NCI-H1048 (cell line): ENCODE measurements at places on chromosomes 5 and 9.

GRCh38 chr5:159337016-159337955 lies 7.0 kb upstream of the IL12B start:
- DNase-seq = no peak

GRCh38 chr5:80959768-80960442 lies at the start of gene RASGRF2:
TSS of gene RASGRF2 (plus strand) at chr5:80960363. CDS start at chr5:80960739, 376 bp downstream.
- no peak for DNase-seq

DNA sequence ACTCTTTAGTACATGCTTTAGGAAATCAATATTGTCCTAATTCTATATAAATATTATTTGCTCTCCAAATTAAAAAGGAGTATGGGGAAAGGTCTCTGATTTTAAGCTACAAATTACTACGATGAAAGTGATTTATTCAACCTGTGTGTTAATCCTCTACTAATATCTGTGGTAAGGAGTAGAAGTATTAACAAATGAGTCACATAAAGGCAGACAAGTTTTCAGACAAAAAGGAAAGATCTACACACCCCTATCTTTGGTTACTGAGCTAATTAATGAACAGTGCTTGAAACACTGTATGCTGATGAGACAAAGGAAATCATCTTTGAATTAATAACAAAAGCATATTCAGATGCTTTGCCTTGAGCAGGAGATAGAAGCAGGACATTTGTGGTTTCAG lies 15.9 kb downstream of the LOX start:
- DNase-seq = no peak

DNA sequence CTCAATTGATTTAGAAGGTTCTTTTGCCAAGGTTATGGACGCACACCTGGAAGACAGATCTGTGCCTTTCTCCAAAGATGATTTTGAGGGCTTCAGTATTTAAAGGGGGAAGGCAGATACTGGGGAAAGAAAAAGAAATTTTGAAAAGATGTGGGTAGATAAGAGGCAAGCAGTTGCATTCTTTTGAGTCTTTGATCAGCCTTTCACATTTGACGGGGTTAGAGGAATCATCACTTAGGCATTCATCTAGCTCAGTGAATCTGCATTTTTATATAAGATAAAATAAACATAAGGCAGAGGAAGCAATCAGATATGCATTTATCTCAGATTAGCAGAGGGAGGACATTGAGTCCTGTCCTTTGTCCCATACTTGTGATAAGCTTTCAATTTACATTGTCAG lies 243.4 kb upstream of the RAI14 start:
- DNase-seq = no peak

DNA sequence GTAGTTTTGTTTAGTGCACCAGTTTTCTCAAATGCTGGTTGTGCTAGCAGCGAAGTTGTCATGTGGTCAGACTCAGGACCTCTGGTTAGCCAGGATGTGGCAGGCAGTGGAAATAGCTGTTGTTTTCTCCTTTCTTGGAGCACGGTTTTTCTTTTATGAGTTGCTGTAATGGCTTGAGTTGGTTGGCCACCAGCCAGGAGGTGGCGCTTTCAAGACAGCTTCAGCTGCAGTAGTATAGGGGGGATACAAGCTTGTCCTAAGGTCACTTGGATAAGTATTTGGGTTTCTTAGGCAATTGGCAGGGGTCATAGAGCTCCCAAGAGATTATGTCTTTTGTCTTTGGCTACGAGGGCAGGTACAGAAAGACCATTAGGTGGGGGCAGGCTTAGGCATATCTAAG lies 274.2 kb upstream of the TARS1 start:
- no peak for DNase-seq

GRCh38 chr9:137160716-137161557 lies 8.9 kb downstream of the LRRC26 start:
- no peak for DNase-seq

DNA sequence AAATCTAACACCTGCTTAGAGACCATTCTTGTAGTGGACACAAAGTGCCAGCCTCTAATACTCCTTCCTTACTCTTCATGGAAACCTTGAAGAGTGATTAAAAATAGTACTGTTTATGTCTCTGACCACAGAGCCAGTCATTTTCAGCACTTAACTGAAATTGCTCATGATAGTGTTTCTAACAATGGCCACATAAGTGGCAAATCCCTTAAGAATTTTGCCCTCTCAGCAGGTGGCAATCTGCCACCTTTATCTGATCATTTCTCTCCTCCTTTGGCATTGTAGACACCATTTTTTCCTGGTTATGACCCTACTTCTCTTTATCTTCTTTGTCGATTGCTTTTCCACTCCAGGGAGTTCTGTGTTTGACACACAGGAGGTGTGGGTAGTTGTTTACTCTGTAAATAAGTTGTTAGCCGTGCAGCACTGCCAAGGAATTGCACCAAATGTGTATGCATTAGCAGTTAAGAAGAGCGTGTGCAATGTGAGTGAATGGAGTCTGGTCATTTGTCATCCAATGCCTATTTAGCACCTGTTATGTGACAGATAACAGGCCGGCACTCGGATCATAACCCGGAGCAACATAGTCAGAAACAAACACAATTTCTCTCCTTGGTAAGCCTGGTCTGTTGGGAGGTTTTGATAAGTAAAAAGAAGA lies 36.8 kb upstream of the STARD4 start:
- DNase-seq = no peak

DNA sequence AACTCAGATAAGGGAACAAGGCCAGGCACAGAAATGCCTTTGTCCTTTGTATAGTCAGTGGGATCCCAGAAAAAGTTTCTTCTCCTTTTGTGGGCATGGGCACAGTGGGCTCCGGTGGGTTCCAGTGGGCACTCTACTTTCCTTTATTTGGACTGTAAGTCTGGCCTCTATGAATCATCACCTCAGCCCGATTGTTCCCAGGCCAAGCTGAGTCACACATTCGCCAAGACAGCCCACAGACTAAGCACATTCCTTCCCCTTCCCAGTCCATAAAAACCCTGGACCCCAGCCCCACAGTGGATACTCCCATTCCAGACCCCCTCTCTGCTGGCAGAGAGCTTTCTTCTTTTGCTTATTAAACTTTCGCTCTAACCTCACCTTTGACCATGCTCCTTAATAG lies 165.0 kb downstream of the FBXL17 start:
- DNase-seq = no peak

GRCh38 chr5:148729182-148729581 lies 74.9 kb upstream of the HTR4 start:
- no peak for DNase-seq

DNA sequence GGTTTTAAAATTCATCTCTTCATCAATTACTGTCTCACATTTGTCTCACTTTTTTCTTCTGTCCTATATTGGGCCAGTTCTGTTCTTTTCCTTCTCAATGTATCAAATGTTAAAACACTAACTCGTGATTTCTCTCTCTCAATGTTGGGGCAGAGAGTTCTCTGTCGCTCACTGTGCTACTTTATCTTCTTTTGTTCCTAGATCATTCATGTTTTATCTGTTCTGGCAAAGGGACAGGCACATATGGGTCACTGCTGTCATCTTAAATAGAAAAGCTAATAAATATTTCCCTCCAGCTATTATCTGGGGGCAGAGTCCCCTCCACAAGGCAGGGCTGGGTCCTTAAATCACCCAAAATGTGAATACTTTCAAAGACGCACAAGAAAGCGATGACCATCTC lies 214.0 kb downstream of the PTTG1 start:
- DNase-seq = no peak

DNA sequence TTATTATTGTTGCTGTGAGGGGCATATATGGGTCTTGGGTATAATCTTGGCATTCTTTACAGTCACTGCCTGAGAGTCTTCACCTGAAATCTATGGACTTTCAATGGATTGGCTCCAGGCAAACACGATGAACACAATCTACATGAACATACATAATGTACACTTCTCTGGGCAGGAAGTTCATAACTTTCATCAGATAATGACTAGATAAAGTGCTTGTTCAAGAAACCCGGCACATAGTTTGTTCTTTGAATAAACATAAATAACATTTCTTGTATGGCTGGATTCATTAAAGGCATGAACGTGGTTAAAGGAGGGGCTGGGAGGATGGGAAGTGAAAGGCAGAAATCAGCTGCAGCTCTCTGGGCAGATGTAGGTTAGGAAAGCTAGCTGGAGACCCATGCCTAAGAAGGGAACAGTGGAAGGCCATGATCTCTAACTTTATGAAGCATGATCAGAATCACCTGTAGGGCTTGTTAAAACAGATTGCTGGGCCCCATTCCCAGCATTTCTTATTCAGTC lies 306.9 kb upstream of the EFNA5 start:
- DNase-seq = no peak

DNA sequence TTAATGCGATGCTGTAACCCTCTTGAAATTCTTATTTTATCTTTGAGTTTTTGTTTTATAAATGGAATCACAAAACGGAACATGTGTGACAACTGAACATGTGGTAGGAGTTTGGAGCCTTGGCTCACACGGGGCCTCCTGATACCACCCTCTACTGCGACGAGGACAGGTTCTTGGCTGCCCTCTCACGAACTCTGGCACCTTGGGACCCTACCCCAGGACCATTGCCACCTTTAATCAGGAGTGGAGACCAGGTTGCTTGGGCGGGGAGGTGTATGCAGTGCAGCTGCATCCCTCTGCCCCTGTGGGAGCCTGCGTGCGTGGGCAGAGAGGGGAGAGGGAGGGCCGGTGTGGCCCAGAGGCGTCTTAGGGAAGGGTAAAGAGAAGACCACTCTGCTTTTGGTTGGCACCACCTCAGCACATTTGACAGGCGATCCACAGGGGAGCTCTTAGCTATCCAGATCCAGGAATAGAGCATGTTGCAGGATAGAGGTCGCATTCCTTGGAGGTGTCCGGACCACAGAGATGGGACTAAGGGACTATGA lies 753.9 kb upstream of the PTPRD start:
- no peak for DNase-seq

DNA sequence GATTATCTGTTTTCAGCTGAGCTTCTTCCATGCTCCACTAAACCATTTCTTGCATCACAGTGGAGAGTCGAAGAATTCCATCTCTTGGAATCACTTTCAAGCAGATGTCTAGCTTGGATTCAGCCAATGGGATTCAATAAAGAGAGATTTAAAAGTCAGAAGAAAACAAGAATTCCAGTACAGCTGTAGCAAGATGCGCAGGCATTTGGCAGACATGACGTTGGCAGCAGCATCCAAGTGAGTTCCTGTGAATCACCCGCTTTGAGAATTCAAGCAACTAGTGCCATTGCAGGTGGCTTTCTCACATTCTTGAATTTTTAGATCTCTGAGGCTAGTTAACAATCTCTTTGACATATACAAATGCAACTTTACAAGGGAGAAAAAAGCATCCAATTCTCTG lies 467.0 kb downstream of the CDH10 start:
- DNase-seq = no peak

GRCh38 chr9:3299872-3300271 lies 225.9 kb downstream of the RFX3 start:
- no peak for DNase-seq

- no peak for DNase-seq
Measured at GRCh38 chr5:110496276-110496675, 230.2 kb downstream of the TMEM232 start.

GRCh38 chr5:78747055-78747454 lies 98.5 kb upstream of the LHFPL2 start:
- DNase-seq = no peak

DNA sequence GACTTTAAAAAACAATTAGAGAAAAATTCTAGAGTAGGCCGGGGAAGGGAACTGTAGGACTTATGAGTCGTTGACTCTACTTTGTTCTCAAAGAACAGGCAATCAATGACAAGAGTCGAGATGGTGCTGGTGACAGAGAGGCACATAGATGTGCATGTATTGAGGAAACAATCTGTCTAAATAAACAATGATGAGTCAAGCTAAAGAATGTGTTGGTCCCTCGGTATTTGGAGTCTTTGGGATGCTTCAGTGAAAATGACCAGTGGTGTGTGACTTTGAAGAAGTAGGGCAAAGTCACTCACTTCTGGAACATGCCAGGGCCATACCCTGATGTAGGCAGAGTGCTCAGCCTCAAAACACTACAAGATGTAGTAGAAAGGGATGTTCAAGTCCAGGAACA lies 288.1 kb upstream of the PANK3 start:
- DNase-seq = no peak

GRCh38 chr5:58842852-58843251 lies 260.0 kb downstream of the RAB3C start:
- DNase-seq = no peak

DNA sequence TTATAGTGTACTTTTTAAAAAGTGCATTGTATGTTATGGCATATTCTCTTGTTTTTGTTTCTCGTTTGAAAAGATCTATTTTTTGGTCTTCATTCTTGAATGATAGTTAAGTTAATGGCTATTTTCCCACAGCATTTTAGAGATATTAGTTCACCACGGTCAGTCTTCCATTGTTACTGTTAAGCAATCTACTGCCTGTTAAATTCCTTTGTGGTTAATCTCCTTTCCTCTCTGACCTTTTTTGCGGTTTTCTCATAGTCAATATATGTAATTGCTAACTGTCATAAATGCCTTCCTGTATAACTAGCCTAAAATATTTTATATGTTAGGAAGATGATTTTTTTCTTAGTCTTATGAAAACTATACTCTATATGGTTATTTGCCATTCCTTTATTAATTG lies 250.8 kb upstream of the FBXL7 start:
- no peak for DNase-seq

DNA sequence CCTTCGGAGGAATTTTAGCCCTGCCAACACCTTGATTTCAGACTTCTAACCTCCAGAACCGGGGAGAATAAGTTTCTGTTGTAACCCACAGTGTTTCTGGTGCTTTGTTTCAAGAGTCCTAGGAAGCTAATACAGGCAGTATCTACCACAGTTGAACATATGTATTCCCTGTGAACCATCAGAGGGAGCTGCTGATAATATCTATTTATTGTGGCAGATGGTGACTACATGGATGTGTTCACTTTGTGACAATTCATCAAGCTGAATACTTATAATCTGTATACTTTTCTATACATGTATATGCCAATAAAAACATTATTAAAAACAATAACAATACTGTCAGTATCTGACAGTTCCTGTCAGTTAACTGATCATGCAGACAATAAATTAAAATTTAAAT lies 137.2 kb upstream of the GNA14 start:
- no peak for DNase-seq

DNA sequence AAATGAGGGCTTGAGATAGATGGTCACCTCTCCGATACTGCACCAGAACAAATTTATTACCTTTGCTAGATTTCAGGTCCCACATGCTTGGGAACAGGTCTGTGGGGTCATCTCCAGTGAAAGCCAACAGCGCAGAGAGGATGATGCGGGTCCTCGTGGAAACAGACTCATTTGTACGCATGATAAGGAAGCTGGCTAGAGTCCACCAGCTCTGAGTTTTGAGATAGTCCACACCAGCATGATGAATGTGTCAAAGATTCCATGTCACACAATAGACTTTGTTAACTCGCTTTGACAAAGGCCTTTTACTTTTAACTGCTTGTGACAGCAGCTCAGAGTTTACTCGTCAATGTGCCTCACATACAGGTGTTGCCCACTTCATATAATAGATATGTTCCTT lies 105.4 kb upstream of the TBCA start:
- no peak for DNase-seq

DNA sequence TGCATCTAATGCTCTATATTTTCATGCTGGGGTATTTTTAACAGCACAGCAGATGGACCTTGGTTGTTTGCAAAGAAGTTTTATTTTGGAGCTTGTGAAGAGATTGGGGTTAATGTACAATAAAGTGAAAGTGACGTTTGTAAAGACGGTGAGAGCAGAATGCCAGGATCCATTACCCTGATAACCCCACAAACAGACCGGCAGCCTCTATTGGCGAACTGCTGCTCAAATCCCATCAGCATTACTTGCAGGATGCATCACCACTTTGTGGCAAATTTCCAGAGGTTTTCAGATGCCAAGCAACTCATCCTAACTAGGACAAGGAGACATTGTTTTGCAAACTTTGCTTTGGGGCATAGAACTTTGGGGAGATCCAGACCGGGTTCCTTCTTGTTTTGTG lies 383.3 kb upstream of the ZNF462 start:
- DNase-seq = no peak
